ENCODE measurements at places on chromosomes 3 and 15.

DNA sequence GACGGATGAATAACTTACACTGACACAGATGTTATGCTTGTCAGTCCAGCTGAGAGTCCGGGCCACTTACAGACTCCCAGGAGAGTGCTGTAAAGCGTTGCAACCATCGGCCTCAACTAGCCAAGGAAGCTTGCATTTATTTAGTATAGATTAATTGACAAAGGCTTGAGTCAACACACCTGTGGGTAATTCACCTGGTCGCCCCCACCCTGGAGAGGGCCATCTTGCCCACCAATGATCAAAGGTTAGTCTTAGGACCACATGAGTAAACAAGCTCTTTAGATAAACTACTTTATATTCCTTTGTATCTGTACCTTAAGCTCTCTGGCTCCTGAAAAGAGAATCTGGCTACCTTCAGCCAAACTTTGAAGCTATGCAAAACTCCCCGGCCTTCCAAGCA lies 51.0 kb downstream of the PAK2 start:
- no peak for DNase-seq

DNA sequence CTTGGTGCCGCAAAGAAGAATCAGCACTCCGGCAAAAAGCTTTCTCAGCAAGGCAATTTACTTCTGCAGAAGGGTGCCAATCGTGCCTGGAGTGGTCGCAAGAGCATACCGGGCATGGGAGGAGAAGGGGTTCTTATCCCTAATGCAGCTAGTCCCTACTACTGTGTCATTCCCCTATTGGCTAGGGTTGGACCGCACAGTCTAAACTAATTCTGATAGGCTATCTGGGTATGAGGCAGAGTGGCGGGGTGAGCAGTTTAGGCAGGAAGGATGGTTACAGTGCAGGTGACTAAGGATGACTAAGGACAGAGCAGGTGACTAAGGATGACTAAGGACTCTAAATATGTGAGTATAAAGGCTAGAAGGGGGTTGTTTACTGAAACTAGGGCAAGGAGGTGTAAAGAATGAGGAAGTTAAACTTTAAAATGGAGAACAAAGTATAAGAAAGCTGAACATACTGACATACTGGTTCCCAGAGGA lies 52.9 kb downstream of the PGBD4 start:
- no peak for DNase-seq

DNA sequence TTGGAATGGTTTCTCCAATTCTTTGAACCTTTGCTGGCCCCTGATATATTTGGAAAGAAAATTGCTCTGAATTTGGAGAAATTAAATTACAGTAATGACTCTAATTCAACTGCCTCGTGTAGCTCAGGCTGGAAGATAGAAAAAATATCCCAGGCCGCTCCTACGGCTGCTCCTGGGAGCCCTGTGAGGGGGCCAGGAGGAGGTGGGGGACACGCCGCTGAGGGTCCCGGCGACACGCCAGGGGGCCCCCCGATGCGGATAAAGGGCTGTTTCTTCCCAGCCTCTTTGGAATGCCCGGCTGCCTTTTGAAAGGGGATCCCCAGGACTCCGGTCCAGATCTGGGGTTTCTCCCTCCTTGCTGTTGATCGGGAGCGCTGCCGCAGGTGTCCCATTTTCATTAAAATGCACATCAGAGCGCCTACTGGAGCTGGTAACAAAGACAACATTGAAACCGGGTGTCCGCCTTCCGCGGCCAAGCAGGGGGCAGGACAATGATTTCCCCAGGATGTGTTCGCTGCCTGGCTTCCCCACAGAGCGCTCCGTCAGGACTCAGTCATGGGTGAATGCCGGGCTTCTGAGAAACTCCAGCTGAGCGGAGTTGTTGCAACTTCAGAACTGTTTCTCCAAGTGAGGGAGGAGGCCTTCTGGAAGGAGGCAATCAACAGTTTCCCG lies 200.1 kb upstream of the KBTBD8 start:
- no peak for DNase-seq

DNA sequence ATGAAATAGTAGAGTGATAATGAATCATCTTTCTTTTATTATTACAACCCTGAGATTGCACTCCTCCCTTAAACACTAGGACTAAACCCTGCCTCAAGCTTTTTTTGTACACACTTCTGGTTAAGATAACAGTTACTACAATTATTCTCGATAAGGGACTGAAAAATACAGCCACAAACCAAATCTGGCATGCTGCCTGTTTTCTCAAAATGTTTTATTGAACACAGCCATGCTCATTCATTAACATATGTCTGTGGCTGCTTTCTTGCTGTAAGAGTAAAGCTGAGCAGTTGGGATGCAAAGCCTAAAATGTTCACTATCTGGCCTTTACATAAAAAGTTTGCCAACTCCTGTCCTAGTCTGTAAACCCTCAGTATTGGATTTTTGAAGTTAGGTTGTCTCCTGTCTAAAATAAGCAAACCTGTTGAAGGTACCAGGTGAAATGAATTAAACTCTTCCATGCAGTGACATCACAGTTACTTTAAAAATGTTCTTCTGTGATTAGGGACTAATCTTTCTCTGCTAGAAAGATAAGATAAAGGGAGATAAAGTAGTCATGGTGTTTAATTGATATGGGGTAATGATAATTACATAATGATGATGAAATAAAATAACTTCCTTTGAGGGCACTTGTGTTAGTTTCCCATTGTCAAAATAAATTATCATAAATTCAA lies 218.2 kb downstream of the STXBP5L start:
- no peak for DNase-seq

- peak; percentile 67 for DNase-seq
Measured at GRCh38 chr3:187958432-187959003, 195.4 kb upstream of the LPP start.

DNA sequence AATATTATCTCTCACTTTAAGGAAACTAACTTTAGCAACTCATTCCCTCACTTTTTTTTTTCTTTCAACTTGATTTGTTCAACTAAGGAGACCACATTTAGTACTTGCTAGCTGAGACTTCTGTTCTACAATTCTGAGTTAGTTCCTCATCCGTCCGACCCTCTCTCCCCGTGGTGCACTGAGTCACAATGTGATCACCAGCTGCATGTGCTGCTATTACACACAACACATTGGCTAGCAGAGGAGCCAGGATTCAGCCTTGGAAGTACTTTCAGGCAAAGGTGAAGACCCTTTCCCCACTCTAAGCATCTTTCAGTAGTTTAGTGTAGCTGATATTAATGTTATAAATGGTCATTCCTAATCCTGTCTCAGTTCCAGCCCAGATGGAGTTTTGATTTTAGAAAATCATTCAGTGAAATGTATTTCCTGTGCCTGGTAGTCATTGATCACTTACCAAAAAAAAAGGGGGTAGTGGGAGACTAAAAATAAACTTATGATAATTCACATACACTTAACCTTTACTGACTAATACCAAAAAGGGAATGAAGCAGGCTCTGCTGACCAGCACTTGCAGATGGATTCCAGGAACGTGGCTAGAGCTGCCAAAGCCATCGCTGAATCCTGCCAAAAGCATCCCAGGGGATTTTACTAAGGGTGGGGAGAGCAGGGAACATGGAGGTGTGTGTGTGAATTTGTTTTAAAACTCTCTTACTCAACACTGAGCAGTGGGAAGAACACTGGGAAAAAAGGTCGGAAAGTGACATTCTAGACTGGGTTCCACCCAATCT lies 424.8 kb downstream of the LPP start:
- peak; percentile 29 for DNase-seq

DNA sequence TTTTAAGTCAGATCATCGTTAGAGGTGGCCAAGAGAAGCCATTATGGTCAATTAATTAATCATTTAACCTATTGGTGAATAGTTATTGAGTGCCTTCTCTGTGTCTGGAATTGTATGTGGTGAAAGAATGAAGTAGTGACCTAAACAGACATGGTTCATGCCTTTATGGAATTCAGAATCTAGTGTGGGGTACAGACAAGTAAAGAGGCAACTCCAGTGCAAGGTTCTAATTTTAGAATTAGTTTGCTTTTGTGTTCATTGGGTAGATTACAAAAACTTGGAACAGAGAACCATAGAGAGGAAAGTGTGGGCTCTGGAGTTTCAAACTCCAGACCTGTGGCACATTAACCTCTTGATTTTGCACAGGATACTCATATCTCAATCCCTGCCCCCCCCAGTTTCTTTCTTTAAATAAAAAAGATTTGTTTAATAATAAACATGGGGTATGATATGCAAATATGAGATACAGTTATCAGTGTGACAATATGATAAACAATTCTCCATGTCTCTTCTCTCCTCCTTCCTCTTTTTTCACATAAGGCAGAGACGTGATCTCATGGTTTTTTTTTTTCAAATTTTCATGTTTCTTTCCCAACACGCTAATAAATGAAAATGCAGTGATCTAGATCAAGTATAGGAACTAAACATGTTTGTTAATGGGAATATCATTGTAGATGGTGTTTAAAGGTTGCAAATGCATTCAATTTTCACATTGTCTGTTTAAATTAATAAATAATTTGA lies 117.9 kb downstream of the MITF start:
- no peak for DNase-seq

- DNase-seq, result peak; percentile 65
Measured at GRCh38 chr15:90097475-90097874, 4.8 kb downstream of the IDH2 start.

- no peak for DNase-seq
Measured at GRCh38 chr15:87227846-87228245, 1028.7 kb downstream of the NTRK3 start.

Measured in CD4-positive, alpha-beta T cell treated with Interleukin-15 for 1 hour (primary cell).